AG09319 (cell line): ENCODE measurements at places on chromosomes 2 and 18.

DNA sequence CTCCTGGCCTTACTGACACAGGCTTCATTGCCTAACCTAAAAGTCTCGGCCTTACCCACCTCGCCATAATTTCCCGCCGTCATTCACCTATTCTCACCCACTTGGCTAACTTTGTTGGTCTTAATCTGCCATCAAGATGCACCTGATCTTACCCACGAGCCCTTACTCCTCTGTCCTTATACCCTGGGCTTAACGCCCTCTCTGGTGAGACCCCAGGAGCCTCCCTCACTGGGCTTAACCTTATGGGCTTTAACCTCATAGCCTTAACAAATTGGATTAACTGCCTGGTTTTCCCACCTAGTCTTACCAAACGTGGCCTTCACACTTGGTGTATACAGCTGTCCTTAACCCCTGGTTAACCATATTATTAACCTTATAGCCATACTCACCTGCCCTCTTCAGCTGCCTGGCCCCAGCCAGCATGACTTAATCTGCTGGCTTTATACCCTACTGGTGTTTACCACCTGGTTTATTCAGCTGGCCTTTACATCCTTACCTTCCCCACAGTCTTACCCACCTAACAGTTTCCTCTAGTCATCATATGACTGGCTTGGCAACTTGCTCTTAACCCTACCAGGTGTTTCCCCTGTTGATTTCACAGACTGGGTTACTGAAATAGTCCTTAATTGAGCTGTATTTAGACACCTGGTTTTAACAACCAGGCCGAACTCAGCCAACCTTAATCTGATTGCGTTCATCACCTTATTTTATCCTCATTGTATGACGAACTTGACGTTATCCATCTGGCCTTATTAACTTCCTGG, 132.0 kb upstream of the ZSWIM2 start:
- DNase-seq = no peak

DNA sequence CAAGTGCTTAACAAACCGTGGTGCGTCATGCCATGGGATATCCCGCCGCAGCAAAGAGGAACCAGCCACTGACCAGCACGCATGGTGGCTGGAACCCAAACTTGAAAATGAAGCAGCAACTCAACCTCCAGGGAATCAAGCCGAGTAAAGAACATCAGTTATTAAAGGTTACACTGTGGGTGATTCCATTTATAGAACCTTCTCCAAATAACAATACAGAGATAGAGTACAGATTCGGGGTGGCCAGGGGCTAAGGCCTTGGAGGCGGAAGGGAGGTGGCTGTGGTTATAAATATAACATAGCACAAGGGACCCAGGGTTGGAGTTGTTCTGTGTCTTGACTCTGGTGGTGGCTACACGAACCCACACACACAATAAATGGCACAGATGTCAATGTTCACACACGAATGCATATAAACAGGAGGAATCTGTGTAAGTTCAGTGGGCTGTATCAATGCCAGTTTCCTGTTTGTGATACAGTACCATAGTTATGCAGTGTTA, 123.1 kb downstream of the EIPR1 start:
- no peak for DNase-seq

GRCh38 chr2:74658516-74658915, 4.5 kb downstream of the SEMA4F start:
- DNase-seq = peak; percentile 12

- no peak for DNase-seq
These were observed 523.3 kb upstream of the SYT4 start for GRCh38 chr18:43800584-43800983.

DNA sequence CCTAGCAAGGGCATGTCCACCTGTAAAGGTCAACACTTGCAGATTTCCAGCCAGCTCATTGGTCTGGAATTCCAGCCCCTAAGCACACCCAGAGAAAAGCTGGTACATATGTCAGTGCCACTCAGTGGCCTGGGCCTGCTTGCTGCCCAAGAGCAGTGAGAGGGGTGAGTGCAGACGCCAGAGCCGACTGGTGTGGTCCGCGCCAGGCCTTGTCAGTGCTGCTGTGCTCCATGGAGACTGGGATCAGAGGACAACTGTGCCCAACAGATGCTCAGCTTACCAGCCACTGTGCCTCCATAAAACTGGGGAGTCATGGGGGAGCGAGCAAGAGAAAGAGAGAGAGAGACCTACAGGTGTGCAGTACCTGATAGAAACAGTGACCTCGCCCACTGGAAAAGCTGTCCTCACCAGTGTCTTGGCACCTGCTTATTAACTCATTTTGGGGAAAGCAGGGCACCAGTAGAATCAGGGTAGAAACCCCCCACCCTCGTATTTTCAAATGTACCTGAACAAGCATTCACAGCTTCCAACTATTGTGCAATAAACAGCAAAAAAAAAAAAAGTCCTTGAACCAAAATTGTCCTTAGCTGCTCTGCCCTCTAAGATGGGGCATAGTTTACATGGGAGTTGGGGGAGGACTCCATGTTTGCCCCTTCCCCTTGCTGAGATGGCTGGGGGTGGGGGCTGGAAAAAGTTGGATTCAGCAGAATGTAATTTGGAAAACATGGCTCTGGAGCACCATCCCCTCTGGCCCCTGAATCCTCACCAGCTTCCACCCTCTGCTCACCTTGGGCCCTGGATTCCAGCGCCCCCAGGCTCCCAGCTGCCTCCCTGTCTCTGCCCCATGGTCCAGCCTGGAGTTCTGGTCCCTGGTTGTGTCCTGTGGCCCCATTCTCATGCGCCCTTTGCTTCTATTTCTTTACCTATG, 1.4 kb upstream of the SP140L start:
- DNase-seq = no peak

DNA sequence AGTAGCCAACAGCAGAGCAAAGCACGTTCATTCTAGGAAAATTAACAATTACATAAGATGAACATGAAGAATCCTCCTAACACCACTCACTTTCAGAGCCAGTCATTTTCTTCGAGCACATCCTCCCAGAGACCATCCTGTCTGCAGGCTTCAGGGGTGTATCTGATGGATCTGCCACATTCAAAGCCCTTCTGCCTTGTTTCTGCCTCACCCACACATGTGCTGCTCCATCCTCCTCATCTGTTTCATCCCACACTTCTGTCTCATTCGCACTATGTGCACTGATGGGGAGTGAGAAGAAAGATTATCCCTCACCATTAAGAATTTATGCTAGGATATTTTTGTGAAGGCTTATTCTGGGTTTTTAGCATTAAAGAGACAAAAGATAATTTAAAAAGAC, 287.9 kb upstream of the PKDCC start:
- DNase-seq = no peak

DNA sequence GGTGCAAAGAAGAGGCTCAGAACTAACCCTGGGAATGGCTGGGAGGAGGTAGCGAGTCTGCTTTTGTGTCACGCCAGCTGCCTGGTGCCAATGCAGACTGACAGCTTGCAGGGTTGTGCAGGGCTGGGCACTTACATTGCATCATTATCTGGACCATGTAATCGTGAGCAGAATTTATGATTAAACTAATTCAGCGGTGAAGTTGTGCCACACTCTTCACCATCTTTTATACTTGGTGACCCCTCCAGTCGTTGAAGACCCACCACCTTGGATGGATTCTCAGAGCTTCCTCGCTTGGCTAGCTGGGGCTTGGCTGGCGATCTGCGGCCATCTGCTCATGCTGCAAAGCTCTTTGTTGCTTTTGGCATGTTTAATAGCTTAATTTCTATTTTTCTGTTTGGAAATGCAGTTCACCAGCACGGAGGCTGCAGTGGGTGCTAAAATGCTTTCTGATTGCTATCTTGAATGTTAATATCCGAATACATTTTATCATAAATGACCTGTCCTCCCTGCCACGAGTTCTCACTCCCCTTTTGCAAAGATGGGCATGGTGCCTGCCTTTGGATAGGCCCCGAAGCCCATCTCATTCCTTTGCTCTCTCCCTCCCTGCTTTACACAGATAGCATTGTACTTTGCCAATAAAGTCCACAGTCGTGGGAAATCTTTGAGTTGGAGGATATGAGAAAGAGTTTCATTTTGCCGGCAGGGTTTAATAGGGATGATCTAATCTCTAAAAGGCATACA, 188.2 kb downstream of the PRKCE start:
- DNase-seq = no peak

GRCh38 chr18:21303895-21304294, 61.9 kb downstream of the GREB1L start:
- no peak for DNase-seq

DNA sequence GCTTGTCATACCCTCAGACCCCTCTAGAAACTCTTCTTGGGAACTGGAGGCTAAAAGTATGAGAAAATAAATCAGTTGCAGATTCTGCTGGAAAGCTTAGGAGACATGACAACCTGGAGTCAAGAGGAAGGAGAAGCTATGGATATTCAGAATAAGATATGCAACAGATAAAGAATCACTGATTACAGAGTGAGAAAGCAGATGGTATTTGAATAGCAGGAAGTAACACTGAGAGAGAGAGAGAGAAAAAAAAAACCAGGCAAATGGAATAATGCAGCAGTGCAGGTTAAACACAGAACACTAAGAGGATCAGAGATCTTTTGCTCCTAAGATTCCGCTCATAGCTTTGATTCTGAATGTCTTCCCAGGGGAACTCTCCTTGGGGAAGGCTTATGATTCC, 1284.1 kb upstream of the NXPH2 start:
- no peak for DNase-seq

DNA sequence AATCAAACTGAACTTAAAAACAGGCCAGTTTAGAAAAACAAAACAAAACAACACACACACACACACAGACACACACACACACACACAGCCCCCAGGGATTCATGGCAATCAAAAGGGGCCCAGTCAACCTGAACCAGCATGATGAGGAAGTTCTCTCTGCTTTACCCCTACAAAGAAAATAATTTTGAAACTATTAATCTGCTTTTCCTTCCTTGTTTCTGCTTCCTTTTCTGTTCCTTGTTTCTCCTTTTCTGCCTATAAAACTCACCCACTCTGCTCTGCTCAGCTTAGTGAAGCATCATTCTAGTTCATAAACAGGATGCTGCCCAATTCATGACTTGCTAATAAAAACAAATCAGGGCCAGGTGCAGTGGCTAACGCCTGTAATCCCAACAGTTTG, 203.1 kb downstream of the RAB3GAP1 start:
- no peak for DNase-seq

GRCh38 chr18:25701821-25702220, 349.9 kb upstream of the ZNF521 start:
- DNase-seq = no peak

- no peak for DNase-seq
These were observed 31.9 kb downstream of the SMAD7 start for GRCh38 chr18:48918660-48919456.

DNA sequence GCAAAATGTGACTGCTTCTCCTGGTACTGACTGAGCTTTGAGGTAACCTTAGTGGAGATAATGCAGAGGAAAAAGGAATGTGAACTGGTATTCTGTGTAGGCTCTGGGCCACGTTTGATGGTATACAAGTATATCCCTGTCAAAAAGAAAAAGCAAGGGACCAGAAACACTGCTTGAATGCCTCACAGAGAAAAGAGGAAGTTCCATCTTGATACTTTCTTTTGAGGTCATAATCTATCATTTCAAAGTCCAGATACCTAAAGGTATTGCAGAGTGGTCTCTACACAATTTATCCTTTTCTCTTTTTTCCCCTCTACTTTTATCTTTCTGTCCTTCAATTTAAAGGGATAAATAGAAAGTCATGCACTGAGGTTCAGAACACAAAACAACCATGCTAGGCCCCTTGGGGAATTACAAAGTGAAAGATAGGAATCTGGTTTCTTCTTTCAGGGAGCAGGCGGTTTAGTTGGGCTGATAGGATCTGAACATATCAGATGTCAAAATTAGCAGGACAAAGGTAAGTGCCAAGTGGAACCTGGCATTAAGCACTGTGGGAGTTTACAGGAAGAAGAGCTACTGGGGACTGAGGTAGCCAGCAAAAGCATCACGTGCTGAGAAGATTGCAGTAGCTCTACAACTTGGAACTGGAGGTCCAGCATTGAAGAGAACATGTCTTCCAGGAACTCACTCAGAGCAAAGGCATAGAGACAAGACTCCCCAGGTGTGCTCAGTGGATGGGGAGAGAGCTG, 121.2 kb downstream of the LYPD6 start:
- DNase-seq = no peak

DNA sequence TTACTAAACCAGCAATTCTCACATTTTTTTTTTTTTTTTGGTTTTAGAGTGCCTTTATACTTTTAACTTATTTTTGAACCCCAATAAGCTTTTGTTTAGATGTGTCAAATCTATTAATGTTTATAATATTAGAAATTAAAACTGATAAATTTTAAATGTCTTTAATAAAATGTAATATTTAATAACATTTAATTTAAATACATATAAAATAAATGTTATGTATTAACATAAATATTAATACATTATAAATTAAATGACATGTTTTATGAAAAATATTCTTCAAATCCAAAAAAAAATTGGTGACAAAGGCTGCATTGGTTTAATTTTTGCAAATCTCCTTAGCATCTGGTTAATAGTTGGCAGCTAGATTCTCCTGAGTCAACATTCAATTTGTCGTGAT, 163.7 kb downstream of the PRPF40A start:
- DNase-seq = no peak

GRCh38 chr2:28231110-28231631, 161.5 kb upstream of the FOSL2 start:
- no peak for DNase-seq

DNA sequence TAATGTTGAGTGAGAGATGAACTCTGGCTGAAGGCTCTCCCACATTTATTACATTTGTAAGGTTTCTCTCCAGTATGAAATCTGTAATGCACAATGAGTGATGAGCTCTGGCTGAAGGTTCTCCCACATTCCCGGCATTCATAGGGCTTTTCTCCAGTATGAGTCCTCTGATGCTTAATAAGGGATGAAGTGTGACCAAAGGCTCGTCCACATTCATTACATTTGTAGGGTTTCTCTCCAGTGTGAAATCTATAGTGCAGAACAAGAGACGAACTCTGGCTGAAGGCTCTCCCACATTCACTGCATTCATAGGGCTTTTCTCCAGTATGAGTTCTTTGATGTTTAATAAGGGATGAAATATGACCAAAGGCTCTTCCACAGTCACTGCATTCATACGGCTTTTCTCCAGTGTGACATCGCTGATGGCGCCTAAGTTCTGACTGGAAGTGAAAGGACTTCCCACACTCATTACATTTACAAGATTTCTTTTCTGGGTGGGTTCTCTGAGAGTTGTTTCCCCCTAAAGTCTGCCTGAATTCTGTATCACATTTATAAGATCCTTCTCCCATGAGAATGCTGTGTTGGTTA, 10.2 kb downstream of the ZNF514 start:
- no peak for DNase-seq

DNA sequence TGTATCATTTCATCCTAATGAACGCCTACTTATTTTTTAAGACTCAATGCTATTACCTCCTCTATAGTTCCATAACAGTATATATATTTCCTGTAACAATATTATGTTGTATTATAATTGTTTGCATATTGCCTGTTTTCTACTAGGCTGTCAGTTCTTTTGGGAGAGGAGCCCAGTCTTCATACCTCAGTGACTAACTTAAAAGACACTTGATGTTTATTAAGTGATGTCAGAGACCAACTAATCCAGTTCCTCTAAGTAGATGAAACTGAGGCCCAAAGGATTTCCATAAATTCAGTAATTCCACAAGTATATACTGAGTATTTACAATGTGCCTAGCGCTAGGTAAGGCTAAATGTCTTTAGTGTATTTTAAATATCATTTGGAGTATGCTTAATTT, 48.9 kb upstream of the AAK1 start:
- no peak for DNase-seq
